IPS DF 6.9 (cell line): ENCODE measurements at places on chromosomes 3 and 15.

- no peak overlapping the region for H3K4me3 ChIP-seq
- H3K27ac ChIP-seq, result no peak overlapping the region
- no peaks in the 10 kb centered on the region for H3K27me3 ChIP-seq
These were observed 78.2 kb downstream of the FAIM start for GRCh38 chr3:138686771-138687221.

DNA sequence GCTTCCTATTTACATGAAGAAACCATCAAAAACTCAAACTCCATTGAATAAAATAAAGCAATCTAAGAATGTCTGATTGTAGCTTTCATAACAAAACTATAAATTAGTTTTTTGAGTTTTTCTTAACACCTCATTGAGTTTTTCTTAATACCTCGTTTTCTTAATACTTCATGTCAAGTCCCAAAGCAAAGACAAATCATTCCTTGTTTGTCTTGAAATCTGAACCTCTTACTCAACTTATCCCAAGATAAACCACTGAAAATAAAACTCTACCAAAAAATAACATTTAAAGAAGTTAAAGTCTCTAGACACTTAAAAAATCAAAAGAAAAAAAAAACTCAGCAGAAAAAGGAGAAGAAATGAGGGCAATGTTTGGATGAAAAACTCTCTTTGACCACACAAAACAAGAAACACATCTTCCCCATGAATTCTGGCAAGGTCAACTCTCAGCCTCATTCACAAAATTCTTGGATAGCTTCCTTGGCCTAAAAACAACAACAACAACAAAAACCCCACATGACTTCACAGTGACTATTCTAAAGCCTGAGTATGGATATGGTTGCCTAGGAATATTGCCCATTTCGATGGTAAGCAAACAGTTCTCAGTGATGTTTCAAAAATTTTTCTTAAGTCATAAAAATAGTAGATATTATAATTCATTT, 38.2 kb downstream of the TMCC1 start:
- no peak for DNase-seq
- H3K27ac ChIP-seq, result no peak overlapping the region
- H3K27me3 ChIP-seq, result no peaks in the 10 kb centered on the region
- no peaks in the 10 kb centered on the region for H3K4me1 ChIP-seq
- no peaks in the 10 kb centered on the region for H3K36me3 ChIP-seq

GRCh38 chr15:61393949-61394348, 164.8 kb upstream of the RORA start:
- H3K36me3 ChIP-seq, result no peaks in the 10 kb centered on the region
- DNase-seq, result no peak
- H3K27ac ChIP-seq, result no peak overlapping the region
- H3K27me3 ChIP-seq, result no peaks in the 10 kb centered on the region

- no peaks in the 10 kb centered on the region for H3K36me3 ChIP-seq
- H3K27ac ChIP-seq, result no peak overlapping the region
- H3K4me1 ChIP-seq, result no peaks in the 10 kb centered on the region; the same call in 1 of the 2 replicates
- no peaks in the 10 kb centered on the region for H3K27me3 ChIP-seq
- DNase-seq, result no peak
- H3K4me3 ChIP-seq, result no peak overlapping the region
These were observed 263.3 kb upstream of the TPM1 start for GRCh38 chr15:62779036-62779770.

DNA sequence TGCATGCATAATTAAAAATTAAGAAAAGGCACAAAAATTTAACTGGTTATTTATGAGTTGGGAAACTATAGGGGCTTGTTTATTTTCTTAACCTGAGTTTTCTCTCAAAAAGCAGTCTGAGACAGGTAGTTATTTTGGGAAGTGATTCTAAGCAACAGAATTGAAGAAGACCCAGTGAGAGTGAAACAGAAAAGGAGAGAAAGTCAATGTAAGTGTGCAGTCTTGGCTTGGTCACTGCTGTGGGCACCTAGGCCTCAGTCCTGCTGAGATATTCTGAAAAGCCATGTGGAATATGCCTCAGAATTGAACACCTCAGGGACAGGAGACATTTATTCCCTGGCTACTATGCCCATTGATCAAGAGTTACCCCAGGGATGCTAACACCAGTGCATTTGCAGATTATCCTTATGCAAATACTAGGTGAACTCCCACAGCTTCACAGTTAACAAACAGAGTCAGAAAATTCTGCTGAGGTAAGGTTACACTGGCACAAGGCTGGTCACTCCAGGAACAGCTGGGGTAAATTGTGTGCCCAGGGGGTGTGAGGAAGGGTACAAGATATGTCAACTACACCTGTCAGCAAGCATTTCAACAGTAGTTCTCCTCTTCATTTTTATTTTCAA, 222.7 kb downstream of the EFHB start:
- H3K4me1 ChIP-seq, result no peaks in the 10 kb centered on the region; the same call in 1 of the 2 replicates
- no peaks in the 10 kb centered on the region for H3K36me3 ChIP-seq
- no peak for DNase-seq
- H3K27me3 ChIP-seq, result no peaks in the 10 kb centered on the region
- no peak overlapping the region for H3K4me3 ChIP-seq
- H3K27ac ChIP-seq, result no peak overlapping the region

- H3K4me3 ChIP-seq, result no peak overlapping the region
- H3K36me3 ChIP-seq, result 0 out of 2 replicates have a peak, but pooled peaks cover 2% of the 10 kb centered on the region
- no peak overlapping the region for H3K27ac ChIP-seq
- no peak for DNase-seq
- H3K27me3 ChIP-seq, result no peaks in the 10 kb centered on the region
These were observed 17.6 kb downstream of the PODXL2 start for GRCh38 chr3:127646501-127647046.

- no peak within 1 kb of the TSS for H3K4me3 ChIP-seq
- DNase-seq, result no peak
- H3K27me3 ChIP-seq, result no peaks in the 10 kb centered on the region
- no peaks in the 10 kb centered on the region for H3K4me1 ChIP-seq
- H3K36me3 ChIP-seq, result no peaks in the 10 kb centered on the region
- no peak within 1 kb of the TSS for H3K27ac ChIP-seq
These were observed at the start of gene PSTPIP1 for GRCh38 chr15:76994971-76995945. Gene PSTPIP1, plus strand, starts transcription at chr15:76995126. Its CDS starts 448 bp downstream, at chr15:76995574.

GRCh38 chr3:17140670-17141505, 256.1 kb downstream of the PLCL2 start:
- no peak overlapping the region for H3K4me3 ChIP-seq
- H3K27me3 ChIP-seq, result no peaks in the 10 kb centered on the region
- no peak for DNase-seq
- H3K36me3 ChIP-seq, result no peaks in the 10 kb centered on the region
- H3K27ac ChIP-seq, result no peak overlapping the region

DNA sequence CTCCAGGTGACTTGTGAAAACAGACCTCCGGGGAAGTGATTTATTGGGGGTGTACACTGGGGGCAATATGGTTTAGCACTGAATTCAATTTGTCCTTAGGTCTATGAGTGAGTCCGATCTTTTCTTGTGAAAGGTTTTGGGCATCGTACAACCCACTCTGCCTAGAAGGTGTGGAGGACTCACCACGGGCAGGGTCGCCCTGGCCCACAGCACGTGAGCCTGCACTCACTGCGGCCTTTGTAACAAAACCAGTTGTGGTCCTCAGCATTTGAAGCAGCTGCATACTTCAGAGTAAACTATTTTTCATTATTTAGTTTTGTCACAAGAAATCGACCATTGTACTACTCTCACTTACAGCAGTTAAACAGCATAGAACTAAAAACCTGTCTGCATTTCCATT, 72.6 kb upstream of the BLM start:
- no peaks in the 10 kb centered on the region for H3K27me3 ChIP-seq
- no peak for DNase-seq
- no peaks in the 10 kb centered on the region for H3K36me3 ChIP-seq
- no peak overlapping the region for H3K27ac ChIP-seq

GRCh38 chr3:108566599-108566998, 22.6 kb downstream of the CIP2A start:
- no peaks in the 10 kb centered on the region for H3K4me1 ChIP-seq
- DNase-seq, result no peak
- H3K27me3 ChIP-seq, result no peaks in the 10 kb centered on the region
- H3K36me3 ChIP-seq, result no peaks in the 10 kb centered on the region; the same call in 1 of the 2 replicates
- no peak overlapping the region for H3K4me3 ChIP-seq

DNA sequence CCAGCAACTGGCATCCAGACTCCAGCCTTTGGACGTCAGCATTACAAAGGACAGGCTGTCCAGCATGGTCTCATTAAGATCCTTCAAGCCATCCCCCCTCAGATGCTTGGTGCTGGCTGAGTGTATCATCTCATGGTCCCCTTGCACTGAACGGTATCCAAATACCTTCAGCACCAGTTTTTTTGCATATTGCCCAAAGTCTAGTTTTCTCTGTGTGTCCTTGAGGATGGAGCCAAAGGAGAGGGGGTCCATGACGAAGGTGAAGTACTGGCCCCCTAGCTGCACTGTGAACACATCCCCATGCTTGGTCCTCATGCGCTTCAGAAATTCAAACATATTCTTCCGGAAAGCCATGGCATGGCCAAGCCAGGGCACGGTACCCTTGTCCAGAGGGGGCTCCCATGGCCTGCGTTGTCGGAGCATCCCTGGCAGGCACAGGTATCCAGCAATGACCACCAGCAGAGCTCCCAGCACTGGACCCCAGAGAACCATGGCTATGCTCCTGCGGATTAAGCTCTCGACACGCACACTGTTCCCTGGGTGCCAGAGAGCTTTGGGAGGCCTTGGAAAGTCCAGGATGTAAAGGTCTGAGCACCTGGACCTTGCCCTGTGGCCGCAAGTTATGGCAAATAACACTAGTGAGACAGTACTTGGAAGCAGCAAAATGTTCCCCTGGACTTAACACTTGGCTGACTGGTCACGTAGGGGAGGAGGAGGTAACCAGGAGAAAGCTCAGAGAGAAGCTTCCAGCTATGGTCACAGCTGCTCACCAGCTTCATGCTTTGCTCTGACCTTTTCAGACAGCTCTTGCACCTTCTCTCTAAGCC, at the start of gene CYP8B1:
Gene CYP8B1 (minus strand): TSS at position 555 of the 827 bp plus-strand sequence. CDS start 63 bp downstream, at position 492.
- H3K4me3 ChIP-seq, result no peak within 1 kb of the TSS
- H3K36me3 ChIP-seq, result no peaks in the 10 kb centered on the region
- DNase-seq, result no peak
- no peak within 1 kb of the TSS for H3K27ac ChIP-seq
- no peaks in the 10 kb centered on the region; the same call in 1 of the 2 replicates for H3K4me1 ChIP-seq
- H3K27me3 ChIP-seq, result no peaks in the 10 kb centered on the region

GRCh38 chr3:3127432-3128010, 781 bp downstream of the TRNT1 start:
- no peak for DNase-seq
- no peaks in the 10 kb centered on the region for H3K4me1 ChIP-seq
- H3K36me3 ChIP-seq, result peaks cover 8% of the 10 kb centered on the region; the same call in 1 of the 2 replicates
- H3K27me3 ChIP-seq, result no peaks in the 10 kb centered on the region
- H3K27ac ChIP-seq, result no peak overlapping the region
- peak overlapping the region; percentile 98 for H3K4me3 ChIP-seq

- DNase-seq, result no peak
- H3K4me3 ChIP-seq, result no peak overlapping the region; the same call in 1 of the 2 replicates
- H3K4me1 ChIP-seq, result no peaks in the 10 kb centered on the region
- no peak overlapping the region for H3K27ac ChIP-seq
These were observed 200.5 kb downstream of the GOLGA6L6 start for GRCh38 chr15:20340931-20341661.

GRCh38 chr3:55647670-55648069, 160.6 kb upstream of the WNT5A start:
- H3K4me1 ChIP-seq, result peaks cover 15% of the 10 kb centered on the region
- no peak overlapping the region for H3K27ac ChIP-seq
- H3K36me3 ChIP-seq, result no peaks in the 10 kb centered on the region
- H3K27me3 ChIP-seq, result no peaks in the 10 kb centered on the region
- no peak for DNase-seq

GRCh38 chr3:148773805-148774204, 53.8 kb upstream of the CPB1 start:
- no peak for DNase-seq
- no peaks in the 10 kb centered on the region for H3K4me1 ChIP-seq
- H3K27ac ChIP-seq, result no peak overlapping the region
- no peaks in the 10 kb centered on the region for H3K36me3 ChIP-seq
- no peaks in the 10 kb centered on the region for H3K27me3 ChIP-seq

DNA sequence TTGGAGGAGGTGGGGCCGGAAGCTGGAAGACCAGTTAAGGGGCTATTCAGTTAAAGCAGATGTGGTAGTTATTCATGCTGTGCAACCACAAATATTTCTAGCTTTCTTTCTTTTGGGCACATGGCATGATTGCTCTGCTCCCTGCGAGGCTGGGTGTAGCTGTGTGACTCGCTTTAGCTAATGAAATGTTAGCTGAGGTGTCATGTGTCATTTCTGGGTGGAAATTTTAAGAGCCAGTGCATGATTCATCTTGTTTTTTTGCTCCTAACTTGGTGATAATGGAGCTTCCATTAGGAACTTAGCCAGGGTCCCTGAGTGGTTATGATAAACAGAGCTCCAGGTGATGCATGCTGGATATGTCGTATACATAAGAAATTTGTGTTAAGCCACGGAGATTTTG, 300.6 kb downstream of the SATB1 start:
- no peaks in the 10 kb centered on the region for H3K36me3 ChIP-seq
- no peak overlapping the region for H3K4me3 ChIP-seq
- DNase-seq, result no peak
- no peaks in the 10 kb centered on the region for H3K4me1 ChIP-seq
- no peak overlapping the region for H3K27ac ChIP-seq

DNA sequence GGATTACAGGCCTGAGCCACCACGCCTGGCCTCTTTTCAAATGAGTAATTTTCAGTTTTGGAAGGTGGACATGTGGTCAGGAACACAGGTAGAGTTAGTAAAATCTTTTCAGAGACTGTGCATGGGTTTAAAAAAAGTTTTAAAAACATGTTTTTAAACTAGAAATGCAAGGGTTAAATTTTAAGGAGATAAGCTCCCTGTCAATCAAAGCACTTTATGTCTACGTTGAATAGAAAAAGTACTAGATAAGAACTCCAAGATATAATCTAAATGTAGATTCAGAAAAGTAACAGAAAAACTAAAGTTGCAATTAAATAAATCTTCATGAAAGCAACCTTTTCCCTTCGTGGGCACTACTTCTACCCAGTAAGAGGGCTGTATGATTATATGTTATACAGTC, 131.7 kb downstream of the CLASP2 start:
- no peak overlapping the region for H3K4me3 ChIP-seq
- H3K27me3 ChIP-seq, result no peaks in the 10 kb centered on the region
- no peaks in the 10 kb centered on the region for H3K4me1 ChIP-seq
- no peaks in the 10 kb centered on the region for H3K36me3 ChIP-seq
- DNase-seq, result no peak

GRCh38 chr3:126493051-126493450, 17.4 kb upstream of the ZXDC start:
- H3K36me3 ChIP-seq, result no peaks in the 10 kb centered on the region
- DNase-seq, result no peak
- H3K27me3 ChIP-seq, result no peaks in the 10 kb centered on the region
- H3K4me1 ChIP-seq, result 0 out of 2 replicates have a peak, but pooled peaks cover 1% of the 10 kb centered on the region

- H3K36me3 ChIP-seq, result no peaks in the 10 kb centered on the region
- DNase-seq, result no peak
- H3K27ac ChIP-seq, result no peak overlapping the region
- no peak overlapping the region for H3K4me3 ChIP-seq
These were observed 771.4 kb upstream of the CFAP20DC start for GRCh38 chr3:59821274-59821673.

- DNase-seq, result no peak
- H3K27ac ChIP-seq, result no peak overlapping the region
- no peaks in the 10 kb centered on the region for H3K27me3 ChIP-seq
- H3K4me3 ChIP-seq, result no peak overlapping the region
- no peaks in the 10 kb centered on the region for H3K36me3 ChIP-seq
These were observed 12.4 kb downstream of the HES1 start for GRCh38 chr3:194148383-194148782.
